ENCODE measurements at places on chromosomes 4 and X.

DNA sequence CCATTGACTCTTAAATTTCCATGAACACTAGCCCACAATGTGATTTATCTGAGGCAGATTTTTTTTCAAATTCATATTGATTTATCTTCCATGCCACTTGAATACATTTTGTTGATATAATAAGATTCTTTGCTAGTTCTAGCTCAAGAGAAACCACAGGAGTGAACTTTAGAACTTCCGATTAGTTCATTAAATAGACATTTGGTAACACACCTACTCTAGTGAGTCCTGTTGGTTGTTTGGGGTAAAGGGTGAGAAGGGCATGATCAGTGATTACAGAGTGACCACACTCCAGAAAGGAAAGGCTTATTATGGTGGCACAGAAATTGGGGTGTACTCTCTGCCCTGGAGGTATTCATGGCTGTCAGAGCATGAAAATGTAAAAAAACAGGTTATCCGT is 120.4 kb downstream of the CDKL5 start:
- DNase-seq = no peak

DNA sequence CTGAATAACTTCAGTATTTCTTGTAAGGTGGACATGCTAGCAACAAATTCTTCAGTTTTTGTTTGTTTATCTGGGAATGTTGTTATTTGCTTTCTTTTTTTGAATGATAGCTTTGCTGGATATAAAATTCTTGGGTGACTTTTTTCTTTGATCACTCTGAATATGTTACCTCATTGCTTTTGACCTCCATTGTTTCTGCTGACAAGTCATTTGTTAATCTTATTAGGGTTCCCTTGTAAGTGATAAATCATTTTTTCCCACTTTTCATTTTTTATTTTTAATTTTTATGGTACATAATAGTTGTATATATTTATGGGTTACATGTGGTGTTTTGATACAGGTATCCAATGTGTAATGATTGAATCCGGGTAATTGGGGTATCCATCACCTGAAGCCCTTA is 6.7 kb upstream of the RAB39B start:
- no peak for DNase-seq

GRCh38 chrX:134746410-134746785 is 88.1 kb upstream of the PLAC1 start:
- no peak for DNase-seq

GRCh38 chr4:141636082-141636770 is at the start of gene IL15:
TSS of gene IL15 (plus strand) at chr4:141636583. CDS start at chr4:141719465, 82,882 bp downstream.
- DNase-seq = peak; percentile 33

- DNase-seq = no peak
Observed at GRCh38 chr4:177256950-177257349, 52.7 kb upstream of the NEIL3 start.

- no peak for DNase-seq
Observed at GRCh38 chrX:113726898-113727297, 857.0 kb upstream of the HTR2C start.

DNA sequence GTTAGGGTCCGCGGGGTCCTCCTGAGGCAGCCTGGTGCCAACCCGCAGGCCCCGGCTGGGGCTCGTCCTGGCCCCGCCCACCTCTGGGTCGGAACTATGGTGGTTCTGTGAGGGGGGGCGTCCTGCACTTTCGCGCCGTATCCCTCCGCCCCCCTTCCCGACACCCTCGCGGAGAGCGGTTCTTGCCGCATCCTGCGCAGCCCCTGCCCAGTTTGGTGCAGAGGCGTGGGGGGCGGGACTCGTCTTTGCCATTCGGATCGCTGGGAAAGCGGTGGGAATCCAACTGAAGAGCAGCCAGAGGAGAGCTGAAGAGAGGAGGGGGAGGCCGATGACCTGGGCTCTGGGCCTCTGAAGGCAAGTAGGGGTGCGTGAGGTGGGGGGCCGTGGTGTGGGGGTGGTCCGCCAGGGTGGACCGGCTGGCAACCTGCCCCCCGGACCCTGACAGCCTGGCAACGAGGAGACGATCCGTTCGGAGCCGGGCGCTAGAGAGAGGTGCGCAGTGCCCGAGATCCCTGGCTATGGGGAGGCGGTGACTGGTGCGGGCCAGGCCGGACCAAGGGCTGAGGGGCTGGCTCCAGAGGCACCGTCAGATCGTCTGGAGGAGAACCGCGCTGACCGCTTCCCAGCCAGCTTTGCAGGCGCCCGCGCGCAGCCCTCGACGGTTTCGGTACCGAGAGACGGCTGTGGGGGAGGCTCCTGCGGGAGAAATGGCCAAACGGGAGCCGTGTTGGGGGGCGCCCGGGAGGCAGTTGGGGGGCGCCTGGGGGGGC is at the start of gene GPRASP1:
TSS of gene GPRASP1 (plus strand) at position 242 of the 770 bp plus-strand sequence. CDS start 2,431 bp downstream, outside the sequence.
- peak; percentile 52 for DNase-seq

DNA sequence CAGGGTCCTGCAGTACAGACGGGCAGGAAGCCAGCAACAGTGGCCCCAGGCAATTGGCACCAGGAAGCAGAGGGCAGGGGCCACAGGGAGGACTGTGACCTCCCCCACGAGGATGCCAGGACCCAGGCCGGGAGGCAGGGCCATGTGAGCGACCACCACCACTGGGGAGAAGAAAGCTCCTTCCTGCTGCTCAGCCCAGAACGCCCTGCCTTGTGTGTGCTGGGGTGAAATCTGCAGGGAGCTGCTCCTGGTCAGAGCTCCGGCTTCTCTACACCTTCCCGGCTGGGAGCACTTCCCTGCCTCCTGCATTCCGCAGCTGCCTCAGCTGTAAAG is 100.4 kb downstream of the HMX1 start:
- no peak for DNase-seq

DNA sequence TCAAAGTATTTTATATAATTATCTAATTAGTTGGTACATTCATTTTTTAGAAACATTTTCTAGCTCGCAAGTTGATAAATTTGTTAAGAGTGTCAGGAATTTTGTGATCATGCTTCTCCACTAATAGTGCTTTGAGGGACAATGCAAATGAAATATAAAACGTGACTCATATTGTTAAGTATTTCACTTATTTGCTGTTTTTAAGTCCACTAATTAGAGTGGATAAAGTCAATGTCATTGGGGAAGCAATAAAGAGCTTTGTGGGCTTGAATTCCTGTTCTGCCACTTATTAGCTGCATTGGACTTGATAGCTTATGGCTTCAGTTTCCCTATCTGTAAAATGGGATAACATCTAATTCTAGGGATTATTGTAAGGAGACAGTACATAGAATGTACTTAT is 26.5 kb upstream of the ANAPC4 start:
- DNase-seq = no peak
